ENCODE measurements at places on chromosomes 6 and 20. TPM values are rescaled to one million over a fixed set of nuclear protein-coding genes. Genes with fewer than 3 reads are reported as not detected.

The CCDC170 gene
- 4.0 TPM for total RNA-seq

GRCh38 chr20:53606364-53606985 is 12.8 kb upstream of the ZNF217 start:
- no peak overlapping the region for H3K4me3 ChIP-seq
- H3K27me3 ChIP-seq, result no peaks in the 10 kb centered on the region
- no peak for DNase-seq
- H3K27ac ChIP-seq, result no peak overlapping the region
- H3K4me1 ChIP-seq, result peaks cover 4% of the 10 kb centered on the region
- H3K36me3 ChIP-seq, result no peaks in the 10 kb centered on the region

GRCh38 chr6:122853259-122853995 is 64.4 kb downstream of the SMPDL3A start:
- no peaks in the 10 kb centered on the region for H3K36me3 ChIP-seq
- H3K4me1 ChIP-seq, result no peaks in the 10 kb centered on the region
- H3K4me3 ChIP-seq, result no peak overlapping the region
- H3K27ac ChIP-seq, result no peak overlapping the region

The KATNA1 gene
- total RNA-seq, result 16.7 TPM

The NANP gene
- 9.3 TPM for total RNA-seq

GRCh38 chr6:52390361-52390727 is 28.4 kb downstream of the PAQR8 start:
- no peaks in the 10 kb centered on the region for H3K36me3 ChIP-seq
- H3K4me1 ChIP-seq, result peaks cover 9% of the 10 kb centered on the region
- DNase-seq, result no peak
- no peak overlapping the region for H3K4me3 ChIP-seq
- no peaks in the 10 kb centered on the region for H3K27me3 ChIP-seq

Measured in Caco-2 (cell line).